ENCODE measurements at places on chromosomes 7 and 10.
A peak's percentile ranks its signal among the peaks of the same experiment; 100 is the strongest.

GRCh38 chr7:99197498-99197897, 10.4 kb downstream of the KPNA7 start:
- DNase-seq, result no peak

DNA sequence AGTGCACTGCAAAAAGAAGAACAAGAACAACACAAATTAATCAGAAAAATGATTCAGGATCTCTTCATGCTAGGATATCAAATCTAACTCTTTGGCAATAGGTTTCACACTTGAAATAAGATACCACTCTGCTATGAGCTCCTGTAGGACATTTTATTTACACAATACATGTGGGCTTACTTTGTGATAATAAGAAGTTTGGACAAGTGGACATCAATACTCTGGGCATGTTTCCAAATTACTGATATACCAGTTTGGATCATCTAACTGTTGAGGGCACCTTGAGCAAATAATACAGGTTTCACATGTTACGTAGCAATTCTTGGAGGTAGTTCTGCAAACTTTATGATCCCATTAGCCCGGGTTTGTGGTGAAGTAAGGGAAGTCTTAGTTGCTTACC, 59.8 kb downstream of the CPVL start:
- DNase-seq, result no peak

DNA sequence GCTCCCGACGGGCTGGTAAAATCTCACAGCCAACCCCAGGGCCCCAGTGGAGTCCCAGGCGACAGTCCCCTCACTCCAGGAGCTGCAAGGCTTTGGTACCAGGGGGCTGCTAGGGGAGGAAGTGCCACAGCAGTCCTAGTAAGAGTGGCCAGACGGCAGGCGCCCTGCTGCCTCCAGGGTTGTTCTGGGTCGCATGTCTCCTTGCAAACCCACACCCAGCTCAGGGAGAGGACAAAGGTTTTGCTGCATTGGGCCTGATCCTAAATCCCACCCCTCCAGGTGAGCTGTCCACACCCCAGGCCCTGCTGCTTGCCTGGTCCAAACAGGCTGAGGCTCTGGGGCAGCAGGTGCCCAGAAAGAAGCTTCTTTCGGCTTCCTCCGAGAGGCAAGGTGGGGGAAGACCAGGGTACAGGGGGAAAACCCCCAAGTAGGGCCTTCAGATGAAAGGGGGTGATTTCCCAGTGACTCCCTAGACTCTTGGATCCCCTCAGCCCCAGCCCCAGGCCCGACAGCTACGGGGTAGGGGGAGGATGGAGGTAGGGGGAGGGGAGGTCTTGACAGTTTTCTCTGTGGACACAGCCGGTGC, 4.2 kb upstream of the KCP start:
- DNase-seq, result no peak

DNA sequence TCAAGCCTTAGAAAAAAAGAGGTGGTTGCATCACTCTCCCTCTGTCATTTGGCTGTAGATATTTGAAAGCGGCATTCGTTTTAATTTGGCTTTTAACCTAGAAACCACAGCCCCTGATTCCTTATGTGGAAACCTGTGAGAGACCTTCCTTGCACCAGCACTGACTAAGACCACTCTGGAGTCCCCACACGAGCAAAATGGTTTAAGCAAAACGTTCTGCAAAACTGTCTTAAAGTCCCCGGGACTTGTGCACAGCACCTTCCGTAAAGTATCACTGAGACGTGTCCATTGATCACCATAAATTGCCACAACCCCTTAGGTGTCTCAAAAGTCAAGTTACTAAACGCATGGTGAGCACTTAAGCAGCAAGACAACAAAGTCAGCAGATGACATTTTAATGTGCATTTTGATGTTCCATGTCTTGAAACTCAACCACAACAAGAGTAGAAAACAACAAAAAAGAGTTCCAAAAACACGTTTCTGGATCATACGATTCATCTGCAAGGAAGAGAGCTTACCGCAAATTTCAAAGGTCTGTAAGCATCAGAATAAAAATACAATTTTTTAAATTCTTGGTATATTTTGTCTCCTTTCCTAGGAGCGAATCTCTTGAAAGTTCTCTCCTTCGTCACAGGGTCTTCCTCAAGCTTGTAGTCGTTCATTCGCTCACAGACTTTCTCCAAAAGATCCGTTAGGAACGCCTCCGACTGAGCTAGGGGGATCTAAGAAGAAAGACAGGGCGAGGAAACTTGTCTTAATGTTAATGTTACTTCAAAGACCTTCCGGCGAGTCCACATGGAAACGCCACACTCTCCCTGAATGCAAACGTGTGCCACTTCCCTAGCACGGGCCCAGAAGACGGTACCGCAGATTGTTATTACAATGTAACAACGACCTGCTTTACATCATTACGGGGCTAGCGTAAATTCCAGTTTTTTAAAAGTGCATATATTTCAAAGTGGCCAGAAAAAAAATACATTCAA, 37.7 kb downstream of the CNPY1 start:
- DNase-seq, result no peak

DNA sequence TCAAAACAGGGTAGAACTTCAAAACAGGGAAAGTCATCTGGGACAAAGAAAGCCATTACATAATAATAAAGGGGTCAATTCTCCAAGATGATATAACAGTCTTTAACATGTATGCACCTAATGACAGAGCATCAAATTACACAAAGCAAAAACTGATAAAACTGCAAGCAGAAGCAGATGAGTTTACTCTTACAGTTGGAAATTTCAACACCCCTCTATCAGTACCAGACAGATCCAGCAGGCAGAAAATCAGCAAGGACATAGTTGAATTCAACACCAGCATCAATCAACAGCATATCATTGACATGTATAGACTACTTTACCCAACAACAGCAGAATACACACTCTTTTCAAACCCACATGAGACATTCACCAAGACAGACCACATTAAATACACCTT, 233.0 kb upstream of the NEBL start:
- no peak for DNase-seq

GRCh38 chr10:48607356-48608278, 2.7 kb upstream of the ARHGAP22 start:
- DNase-seq, result peak; percentile 42

- peak; percentile 16 for DNase-seq
Measured at GRCh38 chr10:50991456-50992355, 82.6 kb upstream of the PRKG1 start.

DNA sequence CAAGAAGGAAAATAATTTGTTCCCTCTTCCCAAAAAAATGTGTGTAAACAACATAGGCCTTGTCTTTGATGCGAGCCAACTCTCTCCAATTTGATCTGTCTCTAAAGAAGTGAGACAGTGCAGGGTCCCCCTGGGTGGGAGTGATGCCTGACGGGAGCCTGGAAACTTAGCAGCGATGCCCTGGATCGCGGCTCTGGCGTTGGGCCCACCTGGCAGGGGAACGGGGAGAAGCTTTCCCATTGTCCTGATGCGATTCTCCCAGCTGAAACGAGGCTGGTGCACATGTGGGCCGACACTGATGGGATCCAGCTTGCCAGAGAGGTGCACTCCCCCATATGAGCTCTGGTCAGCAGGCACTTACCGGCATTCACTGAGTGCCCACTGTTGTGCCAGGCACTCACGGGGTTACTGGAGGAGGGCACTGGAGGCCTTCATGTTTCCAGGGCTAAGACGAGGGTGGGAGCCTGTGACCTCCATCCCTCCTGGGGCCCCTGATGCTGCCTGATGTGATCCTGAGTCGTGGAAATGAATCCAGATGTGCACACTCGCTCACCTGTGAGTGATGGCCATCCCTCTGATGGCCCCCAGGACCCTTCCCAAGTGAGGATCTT, 132.8 kb downstream of the PTPN20 start:
- no peak for DNase-seq

GRCh38 chr10:113317489-113317888, 235.4 kb upstream of the HABP2 start:
- DNase-seq, result no peak
